ENCODE measurements at places on chromosomes 3 and 15. TPM values are rescaled to one million over a fixed set of nuclear protein-coding genes. Genes with fewer than 3 reads are reported as not detected.

DNA sequence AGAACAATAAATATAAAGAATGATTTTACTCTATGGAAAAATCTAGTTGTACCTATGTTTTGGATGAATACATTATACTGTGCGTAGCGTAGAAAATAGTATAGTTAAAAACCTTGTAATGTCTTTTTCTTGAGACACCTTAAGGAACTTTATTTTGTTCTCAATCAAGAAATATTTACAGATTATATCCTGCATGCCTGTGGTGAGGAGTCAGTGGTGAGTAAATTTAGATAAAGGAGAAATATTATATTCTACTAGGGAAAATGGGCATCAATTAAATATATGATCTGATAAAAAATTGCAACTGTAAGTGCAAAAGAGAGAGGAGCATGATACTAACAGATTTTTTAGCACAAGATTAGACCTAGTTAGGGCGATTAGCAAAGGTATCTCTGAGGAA is 157.7 kb downstream of the RBMS3 start:
- no peak for DNase-seq

The ILDR1 gene
- 0.35 TPM for polyA plus RNA-seq

DNA sequence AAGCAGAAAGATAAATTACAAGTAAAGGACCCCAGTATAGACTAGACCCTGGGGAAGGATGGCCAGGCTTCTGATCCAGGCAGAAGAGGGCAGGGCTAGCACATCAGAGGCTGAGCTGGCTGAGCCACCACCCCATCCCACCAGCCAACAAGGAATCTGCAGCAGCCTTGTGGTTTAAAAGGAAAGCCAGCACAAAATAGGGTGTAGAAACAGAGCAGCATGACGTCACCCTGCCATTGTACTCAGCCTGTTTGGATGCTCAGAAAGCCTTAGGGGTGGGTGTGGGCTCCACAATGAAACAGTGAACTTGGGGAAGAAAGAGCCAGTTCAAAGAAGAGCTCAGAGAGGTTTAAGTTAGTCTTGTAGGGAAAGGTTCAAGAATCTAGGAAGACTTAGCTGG is 28.2 kb downstream of the DUOX1 start:
- no peak for DNase-seq

The GABRR3 gene
- polyA plus RNA-seq: not detected

GRCh38 chr3:196636369-196637349 is 2.8 kb upstream of the NRROS start:
- DNase-seq: no peak

GRCh38 chr3:32374788-32375595 is 16.7 kb upstream of the CMTM7 start:
- no peak for DNase-seq

DNA sequence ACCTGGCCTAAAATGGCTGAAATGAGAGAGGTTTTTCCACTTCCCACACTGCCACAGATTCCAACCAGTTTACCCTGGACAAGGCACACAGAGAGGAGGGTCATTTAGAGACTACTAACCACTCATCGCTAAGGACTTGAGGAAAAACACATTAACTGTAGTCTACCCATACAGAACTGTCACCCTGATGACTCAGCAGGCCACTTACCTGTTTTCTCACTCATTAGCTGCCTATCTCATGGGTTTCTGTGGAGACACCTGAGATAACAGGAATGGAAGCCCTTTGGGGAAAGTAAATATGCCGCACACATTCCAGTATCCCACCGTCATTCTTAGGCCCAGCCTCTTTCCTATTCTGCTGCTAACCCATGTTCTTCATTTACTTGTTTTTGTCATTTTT is 50.0 kb downstream of the ABCC5 start:
- DNase-seq: no peak

The CAV3 gene
- 339 TPM for polyA plus RNA-seq

GRCh38 chr15:48516121-48516520 is 129.4 kb downstream of the FBN1 start:
- no peak for DNase-seq

The CILP gene
- 22.1 TPM for polyA plus RNA-seq

- no peak for DNase-seq
These were observed 102.0 kb upstream of the THRB start for GRCh38 chr3:24596626-24597025.

- no peak for DNase-seq
These were observed 9.7 kb downstream of the CCK start for GRCh38 chr3:42256135-42256819.

DNA sequence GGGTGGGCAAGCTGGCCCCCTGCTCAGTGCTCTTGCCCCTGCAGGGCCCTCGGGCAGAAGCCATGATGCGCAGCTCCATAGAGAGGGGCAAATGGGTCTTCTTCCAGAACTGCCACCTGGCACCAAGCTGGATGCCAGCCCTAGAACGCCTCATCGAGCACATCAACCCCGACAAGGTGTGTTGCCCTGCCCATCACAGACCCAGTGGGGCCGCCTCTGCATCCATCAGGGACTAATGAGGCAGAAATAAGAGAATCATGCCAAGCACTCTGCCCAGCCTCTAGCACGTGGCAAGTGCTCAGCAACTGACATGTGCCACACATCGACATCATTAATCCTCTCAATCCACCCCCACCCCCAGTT is 49.4 kb downstream of the SEMA3G start:
- DNase-seq: no peak

DNA sequence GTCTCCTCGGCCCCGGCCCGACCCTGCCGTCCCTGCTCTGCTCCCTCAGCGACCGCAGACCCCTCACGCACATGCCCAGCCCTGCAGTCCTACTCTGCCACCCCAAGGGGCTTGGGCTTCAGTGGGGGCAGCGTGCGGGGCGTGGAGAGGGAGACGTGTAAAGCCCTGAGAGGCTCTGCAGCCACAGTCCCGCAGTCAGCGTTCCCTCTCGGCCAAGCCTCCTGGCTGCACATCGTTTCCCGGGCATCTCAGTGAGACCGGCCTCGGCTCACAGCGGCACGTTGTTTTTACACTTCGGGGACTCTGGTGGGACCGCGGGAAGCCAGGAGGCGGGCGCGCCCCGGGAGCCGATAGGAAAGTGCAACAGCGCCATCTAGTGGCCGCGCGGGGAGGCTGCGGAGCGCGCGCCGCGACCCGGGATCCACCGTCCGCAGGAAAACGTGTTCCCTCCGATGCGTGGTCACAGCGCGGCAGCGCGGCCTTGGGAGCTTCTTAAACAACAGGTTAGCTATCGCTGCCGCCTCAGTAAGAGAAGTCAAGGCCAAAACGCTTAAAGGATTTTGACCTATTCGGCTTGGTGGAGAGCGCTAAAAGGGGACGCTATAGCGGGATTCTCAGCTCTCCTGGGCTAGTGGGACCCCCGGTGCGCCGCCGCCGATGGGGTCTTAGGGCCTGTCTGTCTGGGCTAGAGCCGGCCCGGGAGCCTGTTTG is 226.8 kb upstream of the IGF1R start:
- no peak for DNase-seq

DNA sequence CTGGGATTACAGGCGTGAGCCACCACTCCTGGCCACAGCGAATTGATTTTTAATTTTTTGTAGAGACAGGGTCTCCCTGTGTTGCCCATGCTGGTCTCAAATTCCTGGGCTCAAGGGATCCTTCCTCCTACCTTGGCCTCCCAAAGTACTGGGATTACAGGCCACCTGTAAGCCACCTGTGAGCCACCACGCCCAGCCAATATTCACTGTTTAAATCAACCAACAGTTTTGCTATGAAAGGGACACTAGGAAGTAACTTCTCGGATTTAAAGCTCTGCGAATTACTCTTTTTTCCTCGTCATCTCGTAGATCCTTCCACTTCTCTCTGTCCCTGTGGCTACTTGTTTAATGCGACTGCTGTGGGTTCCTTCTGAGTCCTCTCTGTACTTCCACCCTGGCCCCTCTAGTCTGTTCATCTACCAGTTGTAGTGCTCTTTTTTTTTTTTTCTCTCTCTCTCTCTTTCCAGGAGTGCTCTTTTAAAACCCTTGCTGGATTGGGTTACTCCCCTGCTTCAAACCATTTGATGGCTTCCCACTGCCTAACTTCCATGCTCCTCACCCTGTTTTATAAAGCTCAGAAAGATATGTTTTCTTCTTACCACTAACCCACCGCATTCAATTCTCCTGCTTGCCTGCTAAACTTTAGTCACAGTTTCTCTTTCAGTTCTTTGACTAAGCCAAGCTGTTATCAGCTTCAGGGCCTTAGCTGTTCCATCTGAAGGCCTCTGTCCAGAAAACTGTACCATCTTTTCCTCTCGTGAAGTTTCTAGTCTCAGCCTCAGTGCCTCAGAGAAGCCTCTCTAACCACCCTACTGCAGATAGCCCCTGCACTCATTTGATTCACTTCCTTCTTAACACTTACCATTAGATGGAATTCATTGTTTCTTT is 12.4 kb downstream of the RTF1 start:
- DNase-seq: no peak

DNA sequence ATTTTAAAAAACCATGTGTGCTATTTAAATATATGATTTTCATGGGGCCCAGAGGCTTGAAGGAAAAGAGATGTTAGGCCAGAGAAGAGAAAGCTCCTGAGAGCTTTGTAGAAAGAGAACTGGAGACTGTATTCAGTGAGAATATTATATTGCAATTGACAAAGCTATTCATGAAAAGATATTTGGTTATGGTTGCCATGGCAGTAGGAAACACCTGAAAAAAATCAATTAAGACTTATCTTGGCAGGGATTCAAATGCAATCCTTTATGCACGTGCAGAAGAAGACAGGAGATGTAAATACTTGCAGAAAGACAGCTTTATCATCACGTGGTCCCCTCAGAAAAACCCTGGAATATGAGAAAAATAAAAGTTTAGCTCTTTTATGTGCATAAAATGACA is 636.0 kb upstream of the TBL1XR1 start:
- DNase-seq: no peak

GRCh38 chr3:194683380-194683779 is 2.3 kb upstream of the FAM43A start:
- no peak for DNase-seq

DNA sequence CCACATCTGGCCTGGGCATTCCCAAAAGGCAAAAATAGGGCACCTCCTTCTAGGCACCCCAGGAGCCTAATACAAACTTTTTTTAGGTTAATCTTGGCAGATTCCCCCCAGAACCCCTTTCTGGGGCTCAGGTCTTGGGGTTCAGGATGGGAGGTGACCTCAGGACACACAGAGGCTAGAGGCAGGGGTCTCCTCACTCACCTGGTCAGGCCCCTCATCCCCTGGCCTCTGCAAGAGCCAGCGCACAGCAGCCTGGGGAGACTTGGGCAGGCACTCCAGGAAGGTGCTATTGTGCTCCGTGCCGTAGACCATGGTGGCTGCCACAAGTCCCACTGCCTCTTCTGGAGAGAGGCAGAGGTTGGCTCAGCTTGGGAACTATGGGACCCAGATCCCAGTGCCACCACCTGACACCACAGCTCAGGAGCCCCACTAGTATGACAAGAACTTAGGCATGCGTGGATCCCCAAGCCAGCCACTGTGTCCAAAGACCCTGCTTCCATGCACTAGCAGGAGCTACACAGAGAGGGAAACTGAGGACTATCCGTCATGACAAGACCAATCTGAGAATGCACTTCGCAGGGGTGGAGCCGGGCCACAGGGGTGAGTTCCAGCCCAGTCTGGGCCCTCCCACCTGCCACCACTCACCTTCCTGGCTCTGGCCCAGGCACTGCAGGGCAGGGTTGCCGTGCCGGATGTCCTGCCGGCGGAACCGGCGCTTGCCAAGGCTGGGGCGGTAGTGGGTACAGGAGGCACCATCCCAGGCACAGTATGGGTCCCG is 7.4 kb downstream of the SEMA3G start:
- no peak for DNase-seq

DNA sequence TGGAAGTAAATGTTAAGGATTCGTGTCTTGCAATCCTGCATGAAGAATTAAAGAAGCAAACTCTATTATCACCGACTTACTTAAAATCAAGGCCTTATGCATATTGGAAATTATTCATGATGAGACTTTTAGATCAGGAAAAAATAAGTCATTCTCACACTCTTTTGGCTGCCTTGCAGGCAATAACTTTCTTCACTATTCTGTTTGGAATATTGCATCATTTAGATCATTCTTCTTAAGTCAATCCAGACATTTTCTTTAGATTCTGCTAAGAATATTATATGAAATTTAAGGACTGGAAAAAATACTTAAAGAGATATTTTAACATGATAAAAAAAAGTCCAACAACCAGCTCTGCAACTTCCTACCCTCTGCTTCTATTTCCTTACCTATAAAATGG is 245.4 kb downstream of the LRRN1 start:
- peak; percentile 22 for DNase-seq

The CIP2A gene
- 7.5 TPM for polyA plus RNA-seq

DNA sequence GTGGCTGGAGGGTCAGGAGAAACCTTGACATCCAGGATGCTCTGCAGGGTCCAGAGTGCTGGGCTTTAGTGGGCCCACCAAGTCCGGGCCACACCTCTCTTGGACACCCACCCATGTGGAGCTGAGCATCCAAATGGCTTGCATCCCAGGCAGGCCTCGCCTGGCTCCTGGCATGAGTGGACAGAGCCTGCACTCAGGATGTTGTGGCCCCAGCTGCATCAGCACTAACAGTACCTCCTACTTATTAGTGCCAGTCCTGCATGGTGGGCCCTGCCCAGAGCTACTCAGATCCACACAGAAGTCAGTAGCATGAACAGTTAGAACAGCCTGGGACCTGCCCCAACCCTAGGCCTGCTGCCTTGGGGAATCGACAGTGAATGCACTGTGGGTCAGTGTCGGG is 42.2 kb upstream of the MRPS22 start:
- DNase-seq: no peak

- DNase-seq: no peak
These were observed 9.5 kb downstream of the ANAPC13 start for GRCh38 chr3:134476306-134476705.

DNA sequence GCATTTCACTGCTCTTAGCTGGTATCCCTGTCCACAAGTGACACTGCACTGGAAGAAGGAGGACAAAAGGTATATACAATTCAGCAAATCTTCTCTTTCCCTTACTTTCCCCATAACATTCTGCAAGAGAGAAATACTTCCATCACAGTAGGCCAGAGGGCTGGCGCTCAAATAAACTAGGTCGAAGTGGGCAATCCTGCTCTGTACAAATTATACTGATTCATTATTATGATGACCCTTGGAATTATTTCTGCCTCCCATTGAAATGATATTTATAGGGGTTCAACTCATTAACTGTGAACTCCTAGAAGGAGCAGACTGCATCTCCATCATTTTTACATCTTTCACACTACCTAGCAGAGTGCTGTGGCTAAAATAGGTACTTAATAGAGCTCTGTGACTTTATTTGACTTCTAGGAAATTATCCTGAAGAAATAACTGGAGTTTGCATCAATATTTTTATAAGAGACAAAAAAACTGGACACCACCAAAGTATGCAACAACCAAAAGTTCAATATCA is 80.7 kb downstream of the ADAMTS9 start:
- no peak for DNase-seq

The CERS3 gene
- 1.5 TPM for polyA plus RNA-seq

- no peak for DNase-seq
These were observed 215.8 kb downstream of the RYR3 start for GRCh38 chr15:33526532-33526931.

- DNase-seq: no peak
These were observed 55.5 kb upstream of the PLXNA1 start for GRCh38 chr3:126927401-126927750.

- DNase-seq: no peak
These were observed 27.5 kb downstream of the CCDC12 start for GRCh38 chr3:46948830-46949671.

The SCAMP5 gene
- polyA plus RNA-seq: 4.8 TPM

The HRG gene
- polyA plus RNA-seq: not detected

- no peak for DNase-seq
These were observed 3.5 kb downstream of the PLXND1 start for GRCh38 chr3:129602730-129603560.

The AHSG gene
- not detected for polyA plus RNA-seq

GRCh38 chr15:75647370-75648155 is at the start of gene SNX33:
Gene SNX33, plus strand, starts transcription at chr15:75647912. Its CDS starts 1,191 bp downstream, at chr15:75649103.
- peak; percentile 68 for DNase-seq

GRCh38 chr3:32249184-32249782 is 10.8 kb downstream of the CMTM8 start:
- DNase-seq: no peak

Data from forelimb muscle (tissue), 1 donor.